ENCODE measurements at places on chromosomes 7 and 10.
A peak's percentile ranks its signal among the peaks of the same experiment; 100 is the strongest.

GRCh38 chr10:132306343-132306685 lies 1.4 kb downstream of the STK32C start:
- no peak for DNase-seq

GRCh38 chr7:117154721-117155120 lies 168.1 kb downstream of the WNT2 start:
- DNase-seq: no peak

DNA sequence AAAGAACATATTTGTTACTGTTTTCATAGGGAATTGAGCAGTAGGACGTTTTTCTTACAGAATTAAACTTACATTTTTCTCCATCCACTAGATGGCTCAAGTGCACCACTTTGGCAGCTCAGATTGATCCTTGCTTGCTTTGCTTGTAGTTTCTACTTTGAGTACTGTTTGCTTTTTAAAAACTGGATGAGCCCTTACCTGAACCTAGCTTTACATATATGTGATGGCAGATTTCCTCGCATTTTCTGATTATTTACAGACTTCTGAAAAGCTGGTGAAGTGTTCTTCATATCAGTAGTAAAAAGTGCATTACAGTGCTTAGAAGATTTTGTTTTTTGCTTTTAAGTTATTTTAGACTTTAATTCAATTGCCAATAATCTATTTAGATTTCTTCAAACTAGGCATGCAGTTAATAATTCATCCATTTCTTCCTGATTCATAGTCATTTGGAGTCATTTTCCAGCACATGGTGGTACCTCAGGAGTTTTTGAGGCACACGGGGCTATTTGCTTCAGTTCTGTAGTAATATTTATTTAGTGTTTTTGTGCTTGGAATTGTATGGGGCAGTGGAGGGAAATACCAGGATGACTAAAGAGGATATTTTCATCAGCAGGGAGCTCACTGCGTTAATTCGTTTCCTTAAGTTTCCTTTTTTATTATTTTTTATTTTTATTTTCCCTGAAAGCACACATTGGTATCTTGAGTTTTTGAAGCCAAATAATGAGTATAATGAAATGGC lies 57.3 kb downstream of the MAPK8 start:
- peak; percentile 23 for DNase-seq

- DNase-seq: no peak
These were observed 85.9 kb upstream of the KMT2C start for GRCh38 chr7:152521420-152522337.

DNA sequence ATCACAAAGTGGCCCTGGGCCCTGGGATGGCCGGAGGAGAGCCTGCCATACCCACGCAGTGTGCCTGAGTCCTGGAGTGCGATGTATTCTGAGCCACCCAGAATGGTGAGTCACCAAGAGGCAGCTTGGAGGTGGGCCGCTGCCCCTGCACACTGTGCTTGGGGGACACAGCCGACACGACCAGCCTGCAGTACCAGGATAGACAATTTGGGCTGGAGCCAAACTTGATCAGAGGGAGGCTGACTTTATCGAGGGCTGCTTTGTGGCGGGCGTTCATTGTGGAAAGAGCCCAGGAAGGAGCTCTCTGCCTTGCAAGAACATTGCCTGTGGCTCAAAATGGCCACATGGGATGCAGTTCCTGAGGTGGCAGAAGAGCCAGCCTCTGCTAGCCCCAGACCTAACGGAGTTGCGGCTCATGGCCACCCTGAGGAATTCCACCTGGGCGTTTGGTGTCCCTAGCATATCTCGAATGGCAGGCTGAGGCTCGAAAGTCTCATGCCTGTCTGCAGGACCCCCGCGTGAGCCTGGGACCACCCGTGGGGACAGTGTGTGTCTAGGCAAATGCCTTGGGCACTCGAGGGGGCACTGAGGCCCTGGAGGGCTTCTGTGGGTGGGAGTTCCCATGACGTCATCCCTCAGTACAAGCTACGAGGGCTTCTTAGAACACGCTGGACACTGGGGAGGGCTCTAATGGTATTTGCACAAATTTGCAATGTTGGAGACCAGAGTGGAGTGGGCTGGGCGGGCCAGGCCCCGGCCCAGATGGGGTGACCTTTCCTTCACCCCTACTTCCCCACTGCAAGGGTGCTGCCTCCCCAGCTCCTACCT lies 79.7 kb downstream of the LHPP start:
- no peak for DNase-seq

DNA sequence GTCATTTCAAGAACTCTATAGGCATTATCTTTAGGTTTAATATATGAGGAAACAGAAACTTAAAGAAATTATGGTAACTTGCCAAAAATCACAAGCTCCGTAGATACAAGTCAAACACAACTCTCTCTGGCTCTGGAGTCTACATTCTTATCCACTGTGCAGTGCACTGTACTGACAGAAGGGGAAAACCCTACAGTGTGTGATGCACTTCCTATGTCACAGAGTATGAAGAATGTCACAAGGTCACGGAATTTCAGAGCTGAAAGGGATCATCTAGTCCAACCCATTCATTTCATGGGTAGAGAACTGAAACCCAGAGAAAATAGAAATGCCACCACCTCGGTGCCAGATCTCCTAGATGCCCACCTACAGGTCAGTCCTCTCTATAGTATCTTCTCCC lies 86.1 kb downstream of the LRRTM3 start:
- DNase-seq: no peak

DNA sequence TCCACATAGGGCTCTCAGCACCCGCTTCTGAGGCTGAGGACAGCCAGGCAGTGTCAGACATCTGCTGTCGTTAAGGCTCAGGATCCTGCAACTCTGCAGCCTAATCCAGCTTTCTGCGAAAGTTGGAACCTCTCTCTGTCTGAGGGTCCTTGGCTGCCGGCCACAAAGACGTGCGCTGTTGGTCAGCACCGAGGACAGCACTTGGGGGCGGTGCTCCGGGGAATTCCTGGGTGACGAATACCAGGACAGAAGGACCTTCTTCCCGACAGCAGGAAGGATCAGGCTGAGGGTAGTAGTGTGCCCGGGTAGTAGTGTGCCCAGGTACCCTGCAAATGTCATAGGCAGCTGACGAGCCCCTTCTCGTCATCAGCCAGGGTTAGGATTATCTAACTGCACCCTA lies 16.0 kb upstream of the RASGEF1A start:
- no peak for DNase-seq

DNA sequence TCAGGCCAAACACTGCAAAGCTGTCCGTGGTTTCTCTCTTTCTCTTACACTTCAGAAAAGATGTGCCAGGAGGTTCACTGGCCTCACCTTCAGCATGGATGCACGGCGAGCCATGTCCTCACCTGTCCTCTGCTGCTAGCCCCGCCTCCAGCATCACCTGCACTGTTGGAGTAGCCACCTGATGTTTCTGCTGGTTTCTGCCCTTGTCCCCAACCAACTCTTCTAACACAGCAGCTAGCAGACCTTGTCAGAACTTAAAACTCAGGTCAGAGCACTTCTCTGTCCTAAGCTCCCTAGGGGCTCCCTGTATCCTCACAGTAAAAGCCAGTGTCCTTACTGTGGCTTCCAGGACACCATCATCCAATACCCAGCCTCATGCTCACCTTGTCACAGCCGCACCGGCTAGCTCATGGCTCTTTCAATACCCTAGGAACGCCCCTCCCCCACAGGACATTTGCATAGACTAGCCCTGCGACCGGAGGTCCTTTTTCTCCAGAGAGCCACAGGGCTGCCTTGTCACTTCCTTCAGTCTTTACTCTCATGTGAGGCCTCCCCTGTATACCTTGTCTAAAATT lies 15.2 kb downstream of the PALD1 start:
- DNase-seq: peak; percentile 82

GRCh38 chr7:75617634-75618234 lies 121.0 kb downstream of the HIP1 start:
- no peak for DNase-seq

- DNase-seq: peak; percentile 3
These were observed 151.0 kb downstream of the CHCHD3 start for GRCh38 chr7:132930881-132931280.

DNA sequence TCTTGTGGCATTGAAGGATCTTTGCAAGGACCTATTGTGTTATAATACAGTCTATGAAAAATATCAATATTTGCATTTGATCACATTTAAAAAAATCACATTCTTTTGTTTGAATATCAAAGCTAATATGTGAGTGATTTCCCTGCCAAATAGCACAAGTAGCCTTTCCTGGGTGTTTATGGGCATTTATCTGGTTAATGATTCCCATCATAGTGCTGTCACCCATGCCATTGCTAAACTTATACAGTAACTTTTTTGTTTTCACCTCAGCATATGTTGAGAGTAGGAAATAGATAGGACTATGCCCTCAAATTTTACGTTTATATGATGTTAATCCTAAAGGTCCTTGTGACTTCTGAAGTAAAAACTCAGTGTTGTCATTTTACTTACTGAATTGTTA lies 136.9 kb downstream of the CFTR start:
- no peak for DNase-seq
